CD8-positive, alpha-beta T cell (primary cell): ENCODE measurements at places on chromosomes 7 and 10.

- no peak for DNase-seq
Observed at GRCh38 chr7:104299777-104300176, 28.6 kb upstream of the LHFPL3 start.

- DNase-seq, result no peak
Observed at GRCh38 chr10:21518641-21519396, 6.7 kb downstream of the SKIDA1 start.

- DNase-seq, result no peak
Observed at GRCh38 chr7:43792471-43793150, 34.1 kb downstream of the BLVRA start.

GRCh38 chr10:130215151-130215930 lies 79.2 kb downstream of the GLRX3 start:
- DNase-seq, result no peak

- DNase-seq, result no peak
Observed at GRCh38 chr10:60433684-60434083, 44.0 kb upstream of the ANK3 start.

- no peak for DNase-seq
Observed at GRCh38 chr10:79236433-79236765, 110.9 kb upstream of the PPIF start.

DNA sequence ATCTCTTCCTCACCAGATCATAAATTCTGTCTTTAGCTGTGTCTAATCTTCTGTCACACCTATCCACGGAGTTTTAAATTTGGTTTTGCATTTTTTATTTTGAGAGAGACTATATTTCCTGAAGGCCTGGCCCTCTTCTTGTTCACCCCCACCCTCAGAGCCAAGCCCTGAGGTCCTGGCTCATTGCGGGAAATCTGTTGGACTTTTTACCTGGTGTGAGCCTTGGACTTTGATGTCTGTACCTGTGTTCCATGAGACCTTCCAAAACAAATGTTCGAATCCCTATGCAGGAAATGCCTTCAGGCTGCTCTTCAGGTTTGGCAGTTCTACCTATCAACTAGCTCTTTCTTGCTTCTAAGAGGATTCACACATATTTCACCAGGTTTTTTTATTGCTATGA lies 175.2 kb upstream of the GRB10 start:
- DNase-seq, result no peak
